Erythroblast (primary cell): ENCODE measurements at places on chromosomes 1 and 21.

DNA sequence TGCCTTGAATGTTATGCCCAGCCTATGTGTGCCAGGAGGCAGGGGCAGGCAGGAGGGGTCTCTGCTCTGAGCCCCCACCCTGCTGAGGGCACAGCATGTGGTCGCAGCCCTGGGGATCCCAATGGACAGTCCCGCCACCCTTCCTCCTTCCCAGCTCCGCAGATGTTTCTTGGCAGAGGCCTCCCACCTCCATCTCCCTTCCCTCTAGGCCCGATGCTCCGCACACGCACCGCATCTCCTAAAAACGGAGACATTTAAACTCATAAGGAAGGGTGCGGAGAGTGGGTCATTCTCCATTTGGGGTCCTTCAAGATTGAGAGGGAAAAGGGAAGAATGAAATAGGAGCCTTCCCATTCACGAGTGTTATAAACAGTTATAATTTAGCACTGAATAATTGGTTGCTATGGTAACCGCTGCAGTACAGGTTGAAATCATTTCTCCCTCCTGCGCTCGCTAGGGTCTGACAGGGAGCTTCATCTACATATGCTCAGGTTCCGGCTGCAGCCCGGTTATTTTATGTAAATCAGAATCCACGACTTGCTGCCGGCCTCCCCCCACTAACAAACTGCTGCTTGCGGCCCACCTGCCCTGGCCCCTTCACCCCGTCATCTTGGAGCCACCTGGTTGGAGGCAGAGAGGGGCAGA lies 16.0 kb downstream of the CHD5 start:
- DNase-seq: no peak

GRCh38 chr1:21926065-21926464 lies 11.0 kb downstream of the HSPG2 start:
- DNase-seq: no peak

- DNase-seq: no peak
These were observed 8.7 kb upstream of the PPP1R15B start for GRCh38 chr1:204420039-204421004.

DNA sequence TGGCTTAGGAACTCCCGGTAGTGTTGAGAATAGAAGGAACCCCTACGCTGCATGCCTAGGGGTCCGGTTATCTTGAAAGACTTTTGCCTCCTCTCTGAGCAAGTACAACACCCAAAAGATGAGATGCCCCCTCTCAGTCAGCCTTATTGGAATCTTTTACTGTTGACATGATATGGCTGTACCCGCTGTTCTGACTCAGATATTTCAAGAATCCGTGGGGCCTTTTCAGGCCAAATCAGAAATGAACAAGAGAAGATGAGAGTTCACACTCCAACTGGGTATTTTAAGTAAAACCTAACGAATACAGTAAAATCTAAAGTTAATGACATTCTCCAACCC lies 164.2 kb downstream of the PPIAL4G start:
- no peak for DNase-seq

DNA sequence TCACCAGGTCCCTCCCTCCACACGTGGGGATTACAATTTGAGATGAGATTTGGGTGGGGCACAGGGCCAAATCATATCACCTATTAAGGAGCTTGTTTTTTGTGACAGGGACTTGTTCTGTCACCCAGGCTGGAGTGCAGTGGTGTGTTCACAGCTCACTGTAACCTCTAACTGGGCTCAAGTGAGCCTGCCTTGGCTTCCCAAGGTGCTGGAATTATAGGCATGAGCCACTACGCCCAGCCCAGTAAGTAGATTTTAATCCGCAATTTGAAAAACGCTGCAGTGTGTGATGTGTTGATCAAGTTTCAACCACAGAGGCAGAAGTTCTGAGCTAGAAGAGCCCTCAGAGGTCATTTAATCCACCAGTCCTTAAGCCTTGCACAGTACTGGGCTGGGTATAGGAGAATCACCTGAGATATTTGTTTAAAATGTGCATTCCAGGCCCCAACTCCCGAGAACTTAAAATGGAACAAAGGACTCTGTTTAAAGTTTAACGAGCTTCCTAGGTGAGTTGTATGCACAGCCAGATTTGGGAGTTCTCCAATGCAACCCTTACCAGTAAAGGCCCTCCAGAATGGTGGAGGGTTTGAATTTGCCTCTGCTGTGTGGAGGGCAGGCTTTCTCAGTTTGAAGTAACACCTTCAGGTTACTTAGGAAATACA lies 13.4 kb downstream of the RPL11 start:
- no peak for DNase-seq
